ENCODE measurements at places on chromosomes 4 and X. TPM values are rescaled to one million over a fixed set of nuclear protein-coding genes. Genes with fewer than 3 reads are reported as not detected.

DNA sequence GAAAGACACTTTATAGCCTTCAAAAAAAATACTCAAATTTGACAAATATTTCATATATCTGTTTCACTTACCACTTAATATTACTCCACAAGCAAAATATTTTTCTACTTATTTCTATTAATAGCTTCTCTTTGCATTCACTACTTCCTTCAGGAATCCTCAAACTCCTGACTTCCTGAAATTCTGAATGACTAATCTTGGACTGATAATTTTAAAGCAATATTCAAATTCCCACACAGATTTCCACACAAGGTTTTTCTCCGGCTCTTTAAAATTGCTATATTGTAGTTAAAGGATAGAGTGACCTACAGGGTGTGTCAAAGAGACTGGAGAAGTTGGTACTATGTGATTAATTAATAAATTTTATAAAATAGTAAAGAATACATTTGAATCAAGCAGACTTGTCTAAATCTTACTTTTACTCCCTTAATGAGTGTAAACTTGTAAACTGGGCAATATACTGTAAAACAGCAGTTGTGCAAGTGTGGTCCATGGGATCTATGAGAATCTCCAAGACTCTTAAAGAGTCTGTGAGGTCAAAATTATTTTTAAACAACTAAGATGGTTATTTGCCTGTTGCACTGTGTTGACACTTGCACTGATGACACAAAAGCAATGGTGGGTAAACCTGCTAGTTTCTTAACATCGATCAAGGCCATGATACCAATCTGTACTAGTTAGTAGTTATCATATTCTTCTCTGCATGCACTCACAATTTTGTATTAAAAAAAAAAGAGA is 44.5 kb downstream of the ANKRD17 start:
- no peaks in the 10 kb centered on the region for H3K4me1 ChIP-seq
- H3K27me3 ChIP-seq, result no peaks in the 10 kb centered on the region
- DNase-seq, result no peak
- no peak overlapping the region for H3K27ac ChIP-seq

- H3K4me3 ChIP-seq, result no peak overlapping the region
- H3K27ac ChIP-seq, result no peak overlapping the region
- H3K4me1 ChIP-seq, result no peaks in the 10 kb centered on the region
- H3K27me3 ChIP-seq, result no peaks in the 10 kb centered on the region
These were observed 62.6 kb downstream of the CHIC2 start for GRCh38 chr4:54001668-54002365.

IL15 gene
- total RNA-seq, result 0.76 TPM

MTNR1A gene
- not detected for total RNA-seq

DNA sequence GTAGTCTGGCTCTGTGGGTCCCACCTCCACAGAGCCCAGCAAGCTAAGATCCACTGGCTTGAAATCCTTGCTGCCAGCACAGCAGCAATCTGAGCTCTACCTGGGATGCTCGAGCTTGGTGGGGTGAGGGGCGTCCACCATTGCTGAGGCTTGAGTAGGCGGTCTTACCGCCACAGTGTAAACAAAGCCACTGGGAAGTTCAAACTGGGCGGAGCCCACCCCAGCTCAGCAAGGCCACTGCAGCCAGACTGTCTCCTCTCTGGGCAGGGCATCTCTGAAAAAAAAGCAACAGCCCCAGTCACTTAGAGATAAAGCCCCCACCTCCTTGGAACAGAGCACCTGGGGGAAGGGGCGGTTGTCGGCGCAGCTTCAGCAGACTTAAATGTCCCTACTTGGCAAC is 243.2 kb upstream of the POF1B start:
- H3K27me3 ChIP-seq, result no peaks in the 10 kb centered on the region
- no peak overlapping the region for H3K4me3 ChIP-seq
- H3K36me3 ChIP-seq, result no peaks in the 10 kb centered on the region
- no peak overlapping the region for H3K27ac ChIP-seq
- DNase-seq, result no peak

ERCC6L gene
- total RNA-seq, result 11.7 TPM

DNA sequence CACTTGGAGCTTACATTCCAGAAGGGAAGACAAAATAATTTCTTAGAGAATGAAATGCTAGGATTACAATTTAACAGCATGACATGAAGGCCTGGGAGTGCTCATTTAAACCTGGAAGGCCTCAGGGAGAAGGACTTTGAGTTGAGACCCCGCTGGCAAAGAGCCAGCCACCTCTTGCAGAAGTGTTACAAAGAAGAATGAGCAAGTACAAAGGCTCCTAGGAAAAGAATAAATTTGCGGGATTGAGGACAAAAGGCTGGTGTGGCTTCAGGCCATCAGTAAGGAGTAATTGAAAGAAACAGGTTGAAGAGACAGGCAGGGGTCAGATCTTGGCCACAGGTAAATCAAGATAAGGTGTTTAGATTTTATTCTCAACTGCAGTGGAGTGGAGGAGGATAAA is 3.1 kb upstream of the ELOVL6 start:
- H3K4me1 ChIP-seq, result peaks cover 20% of the 10 kb centered on the region
- no peak for DNase-seq
- H3K27ac ChIP-seq, result no peak overlapping the region
- H3K36me3 ChIP-seq, result no peaks in the 10 kb centered on the region
- no peaks in the 10 kb centered on the region for H3K27me3 ChIP-seq
- H3K4me3 ChIP-seq, result no peak overlapping the region

WWC2 gene
- 39.4 TPM for total RNA-seq

ANOS1 gene
- 0.09 TPM for total RNA-seq

MGARP gene
- 0.35 TPM for total RNA-seq

Data from K562 (cell line).